Foreskin melanocyte (primary cell): ENCODE measurements at places on chromosomes 5 and 9.

GRCh38 chr9:73129941-73130685 is 21.6 kb upstream of the ANXA1 start:
- no peak for DNase-seq

DNA sequence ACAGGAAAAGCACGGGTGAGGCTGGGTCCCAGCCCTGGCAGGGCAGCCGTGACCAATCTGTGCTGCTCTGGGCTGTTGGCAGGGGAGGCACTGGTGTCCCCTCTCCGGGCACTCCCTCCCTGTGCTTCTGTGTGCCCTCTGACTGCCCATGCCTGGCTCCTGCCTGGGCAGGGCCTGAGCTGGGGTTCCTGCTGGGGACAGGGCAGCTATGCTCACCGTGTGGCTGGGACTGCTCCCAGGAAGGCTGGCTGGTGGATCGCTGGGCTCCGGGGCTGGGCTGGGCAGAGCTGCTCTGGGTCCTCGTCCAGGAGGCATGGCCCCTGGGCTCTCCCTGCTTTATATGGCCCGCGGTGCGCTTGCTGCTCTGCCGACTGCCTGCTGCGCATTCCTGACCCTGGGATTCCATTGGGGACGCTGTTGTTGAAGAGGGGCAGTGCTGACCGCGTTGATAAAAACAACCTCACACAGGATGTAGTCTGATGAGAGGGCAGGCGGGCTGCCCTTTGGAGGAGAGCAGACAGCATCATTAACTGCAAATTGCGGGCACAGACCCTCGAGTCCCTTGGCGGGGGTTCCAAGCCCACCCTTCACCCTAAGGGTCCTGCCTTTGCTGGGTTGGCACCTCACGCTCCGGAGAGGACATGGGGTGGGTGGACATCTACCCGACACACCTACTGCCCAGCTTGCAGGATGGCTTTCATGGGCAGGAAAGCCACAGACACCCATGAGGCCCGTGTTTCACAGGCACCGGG is 955 bp downstream of the QRFP start:
- no peak for DNase-seq

- DNase-seq: no peak
These were observed 7.3 kb downstream of the BRD3 start for GRCh38 chr9:134060546-134060945.

GRCh38 chr9:68492806-68493205 is 47.9 kb downstream of the TMEM252 start:
- DNase-seq: no peak

- no peak for DNase-seq
These were observed 93.0 kb upstream of the SLIT3 start for GRCh38 chr5:169393907-169394306.

GRCh38 chr9:32463500-32464293 is 62.3 kb downstream of the RIGI start:
- DNase-seq: no peak

DNA sequence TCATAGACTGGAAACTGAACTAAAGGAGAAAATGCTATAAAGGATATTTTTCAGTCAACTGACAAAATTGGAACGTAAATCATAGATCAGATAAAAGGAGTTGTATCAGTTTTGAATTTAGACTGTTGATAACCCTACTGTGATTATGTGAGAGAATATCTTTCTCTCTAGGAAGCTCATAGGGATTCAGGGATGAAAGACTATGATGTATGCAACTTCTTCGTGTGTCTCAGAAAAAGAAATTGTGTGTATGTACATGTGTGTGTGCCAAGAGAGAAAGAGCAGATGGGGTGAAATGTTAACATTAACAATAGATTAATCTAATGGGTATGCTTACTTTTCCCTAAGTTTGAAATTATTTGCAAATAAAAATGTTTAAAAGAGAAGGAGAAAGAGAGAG is 30.7 kb upstream of the C5orf58 start:
- no peak for DNase-seq

DNA sequence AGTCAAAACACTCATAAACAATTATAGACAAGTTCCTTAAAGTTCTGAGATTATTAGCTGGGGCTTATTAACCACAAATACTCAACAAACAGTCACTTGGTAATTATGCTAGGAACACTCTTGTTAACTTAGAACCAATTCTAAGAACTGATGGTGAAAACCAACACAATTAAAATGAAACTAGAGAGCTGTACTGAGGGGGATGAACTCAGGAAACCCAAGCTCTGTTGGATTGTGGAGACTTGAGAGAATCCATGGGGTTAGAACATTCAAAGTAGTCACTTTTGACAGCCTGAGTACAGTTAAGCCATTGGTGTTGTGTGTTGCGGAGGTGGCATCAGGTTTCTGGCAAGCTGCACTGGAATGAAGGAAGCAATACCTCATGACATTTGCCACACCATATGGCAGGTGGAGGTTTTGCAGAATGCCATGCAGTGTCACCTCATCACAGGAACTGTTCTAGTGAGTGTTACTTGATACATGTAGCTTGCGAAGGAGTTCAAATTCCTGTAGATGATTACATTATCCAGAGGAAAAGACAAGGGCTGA is 480.9 kb upstream of the CD180 start:
- no peak for DNase-seq

DNA sequence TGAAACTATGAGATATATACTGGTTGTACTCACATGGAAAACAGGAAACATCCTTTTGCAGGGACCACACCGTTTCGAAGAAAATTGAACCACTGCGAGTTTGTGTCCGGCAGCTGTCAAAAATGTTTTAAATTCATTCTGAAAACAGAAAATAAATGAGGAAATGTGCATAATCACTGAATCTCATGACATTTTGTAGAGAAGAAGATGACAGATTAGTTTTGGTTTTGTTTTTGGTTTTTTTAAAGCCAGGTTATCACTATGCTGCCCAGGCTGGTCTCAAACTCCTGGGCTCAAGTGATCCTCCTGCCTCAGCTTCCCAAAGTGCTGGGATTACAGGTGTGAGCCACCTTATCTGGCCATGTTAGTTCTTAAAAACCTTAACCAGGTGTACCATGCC is 3.5 kb downstream of the TXNDC8 start:
- DNase-seq: no peak

DNA sequence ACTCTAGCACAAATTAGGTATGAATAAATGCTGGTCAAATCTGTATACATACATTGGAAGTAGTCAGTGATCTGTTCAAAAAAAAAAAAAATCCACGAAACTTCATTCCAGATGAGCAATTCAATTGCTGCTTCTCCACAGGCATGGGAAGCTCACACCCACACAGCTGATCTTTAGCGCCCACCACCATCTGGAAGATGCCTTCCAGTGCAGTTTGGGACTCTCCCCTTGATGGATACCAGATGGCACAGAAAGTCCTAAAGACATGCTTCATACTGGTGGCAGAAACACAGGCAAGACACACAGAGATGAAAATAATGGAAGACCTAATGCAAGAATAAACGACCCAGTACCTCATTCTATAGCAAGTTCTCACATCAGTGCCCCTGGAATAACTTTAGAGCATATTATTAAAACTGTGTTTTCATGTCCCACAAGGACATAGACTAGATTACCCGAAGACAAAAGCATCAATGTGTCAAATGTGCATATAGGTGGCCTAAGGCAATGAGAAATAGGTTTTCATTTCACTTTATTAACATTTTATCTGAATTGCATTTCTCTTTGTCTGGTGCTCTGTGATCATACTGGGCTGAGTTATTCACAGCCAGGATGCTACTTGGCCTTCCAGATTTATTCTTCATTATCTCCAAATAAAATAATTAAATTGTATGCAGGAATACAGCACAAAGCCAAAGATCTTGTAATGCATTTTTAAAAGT is 135.4 kb upstream of the TAS2R1 start:
- DNase-seq: no peak

DNA sequence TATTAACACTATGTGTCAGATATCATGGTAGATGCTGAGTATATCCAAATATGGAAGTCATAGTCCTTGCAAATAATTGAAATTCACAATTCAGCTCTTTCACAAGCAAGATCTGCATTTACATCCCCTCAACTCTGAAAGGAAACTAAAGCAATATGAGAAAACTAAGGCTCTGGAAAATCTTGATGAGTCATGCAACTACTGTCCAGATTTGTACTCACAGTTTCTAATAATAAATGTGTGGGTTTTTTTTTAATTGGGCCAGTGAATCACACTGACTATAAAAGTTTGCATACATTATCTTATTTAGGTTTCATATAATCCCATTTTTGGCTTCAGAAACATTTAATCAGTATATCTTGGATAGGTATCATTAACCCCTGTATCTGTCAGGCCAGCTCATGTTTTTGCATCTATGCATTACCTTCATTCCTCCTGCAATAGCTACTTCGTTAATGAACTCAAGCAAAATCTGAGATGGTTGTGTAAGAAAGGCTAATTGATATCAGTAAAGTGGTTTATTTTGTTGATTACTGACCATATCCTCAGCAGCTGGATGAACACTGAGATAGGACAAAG is 58.7 kb upstream of the PRR16 start:
- peak; percentile 88 for DNase-seq

DNA sequence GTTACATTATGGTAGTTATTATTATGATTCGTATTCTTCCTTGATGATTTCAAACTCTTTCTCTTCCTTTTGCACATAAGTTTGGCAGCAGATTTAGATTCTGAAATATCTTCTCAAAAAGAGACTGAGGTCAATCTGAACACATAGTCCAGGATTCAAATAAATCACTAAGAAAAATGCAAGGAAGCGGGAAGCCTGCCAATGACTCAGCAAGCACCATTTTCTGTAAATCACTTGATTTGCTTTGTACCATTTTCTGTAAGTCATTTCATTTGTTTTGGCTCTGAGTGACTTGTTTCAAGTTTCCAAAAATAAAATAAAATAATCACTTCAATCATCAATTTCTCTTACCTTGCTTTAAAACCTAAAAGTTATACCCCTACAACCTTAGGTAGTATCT is 24.6 kb upstream of the GLIS3 start:
- no peak for DNase-seq

DNA sequence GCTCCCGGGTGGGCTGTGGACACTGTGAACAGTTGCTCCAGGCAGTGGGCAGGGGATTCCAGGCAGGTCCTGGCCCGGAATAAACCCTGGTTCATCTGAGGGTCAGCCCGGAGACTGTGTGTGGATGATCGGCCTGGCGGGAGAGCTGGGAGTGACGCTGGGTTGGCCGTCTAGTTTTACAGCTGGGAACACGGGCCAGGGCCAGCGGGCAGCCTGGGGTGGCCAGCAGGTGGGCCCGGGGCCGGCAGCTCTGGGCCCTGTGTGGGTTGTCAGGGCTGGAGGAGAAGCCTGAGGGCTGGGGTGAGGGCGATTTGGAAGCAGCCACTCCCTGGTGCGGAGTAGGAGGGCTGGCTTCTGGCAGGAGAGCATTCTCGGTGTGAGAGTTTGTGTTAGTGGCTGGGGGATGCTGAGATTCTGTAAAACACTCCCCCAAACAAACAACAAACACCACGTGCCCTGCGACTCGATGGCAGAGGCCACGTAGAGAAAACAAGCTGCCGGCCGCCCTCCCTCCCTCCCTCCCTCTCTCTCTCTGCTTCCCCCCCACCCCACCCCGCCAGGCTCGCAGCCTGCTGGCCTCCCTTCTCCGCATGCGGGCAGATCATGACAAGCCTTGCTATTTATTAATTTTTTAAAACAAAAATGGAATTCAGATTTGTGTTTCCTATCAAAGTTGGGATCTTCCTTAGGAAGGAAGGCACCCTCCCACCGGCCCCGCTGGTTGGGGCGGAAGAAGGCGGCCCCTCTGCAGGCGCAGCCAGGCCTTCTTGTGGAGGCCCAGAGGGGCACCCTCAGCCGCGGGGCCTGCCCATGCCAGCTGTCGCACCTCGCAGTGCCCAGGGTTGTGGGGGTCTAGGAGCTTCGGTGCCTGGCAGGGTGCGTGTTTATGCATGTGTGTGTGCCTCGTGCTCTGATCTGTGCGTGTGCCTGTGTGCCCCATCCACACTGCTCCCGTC is 49.5 kb downstream of the RXRA start:
- DNase-seq: no peak

DNA sequence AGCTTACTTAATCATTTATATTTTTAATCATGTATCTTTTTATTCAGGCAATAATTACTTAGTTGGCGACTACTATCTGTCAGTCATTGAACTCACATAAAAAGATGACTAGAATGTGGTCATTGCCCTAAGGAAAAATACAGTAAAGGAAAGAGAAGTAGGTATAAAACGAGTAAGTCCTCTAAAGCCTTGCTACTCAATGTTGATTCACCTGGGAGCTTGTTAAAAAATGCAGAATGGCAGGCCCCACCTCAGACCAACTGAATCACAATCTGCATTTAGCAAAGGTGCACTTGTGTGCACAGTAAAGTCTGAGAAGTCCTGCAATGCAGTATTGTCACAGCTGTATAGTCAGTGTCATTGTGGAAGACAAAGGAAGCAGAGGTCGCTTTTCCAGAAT is 592.4 kb downstream of the CSNK1G3 start:
- DNase-seq: no peak

GRCh38 chr9:116689486-116690032 is 2.5 kb downstream of the TRIM32 start:
- no peak for DNase-seq

GRCh38 chr5:132214491-132214890 is 13.2 kb downstream of the P4HA2 start:
- no peak for DNase-seq

- no peak for DNase-seq
These were observed 255.2 kb upstream of the TNC start for GRCh38 chr9:115373000-115373709.

DNA sequence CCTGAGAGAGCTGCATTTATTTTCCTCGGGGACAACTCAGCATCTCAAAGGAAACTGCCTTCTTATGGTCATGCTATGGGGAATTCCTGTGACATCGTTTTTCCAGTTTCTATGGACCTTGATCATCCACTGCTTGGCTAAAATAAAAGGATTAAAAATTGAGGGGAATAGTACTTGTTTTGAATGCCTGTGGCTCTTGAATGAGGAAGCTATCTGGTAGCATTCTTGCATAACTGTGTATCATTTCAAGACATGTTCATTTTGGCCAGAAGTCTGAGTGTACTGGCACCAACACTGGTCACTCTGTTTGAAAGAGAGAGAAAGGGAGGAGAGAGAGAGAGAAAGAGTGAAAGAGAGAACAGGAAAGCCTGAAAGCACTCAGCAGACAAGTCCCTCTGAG is 116.7 kb downstream of the DOCK2 start:
- DNase-seq: no peak

GRCh38 chr9:83583151-83584014 is 39.6 kb upstream of the IDNK start:
- peak; percentile 38 for DNase-seq

DNA sequence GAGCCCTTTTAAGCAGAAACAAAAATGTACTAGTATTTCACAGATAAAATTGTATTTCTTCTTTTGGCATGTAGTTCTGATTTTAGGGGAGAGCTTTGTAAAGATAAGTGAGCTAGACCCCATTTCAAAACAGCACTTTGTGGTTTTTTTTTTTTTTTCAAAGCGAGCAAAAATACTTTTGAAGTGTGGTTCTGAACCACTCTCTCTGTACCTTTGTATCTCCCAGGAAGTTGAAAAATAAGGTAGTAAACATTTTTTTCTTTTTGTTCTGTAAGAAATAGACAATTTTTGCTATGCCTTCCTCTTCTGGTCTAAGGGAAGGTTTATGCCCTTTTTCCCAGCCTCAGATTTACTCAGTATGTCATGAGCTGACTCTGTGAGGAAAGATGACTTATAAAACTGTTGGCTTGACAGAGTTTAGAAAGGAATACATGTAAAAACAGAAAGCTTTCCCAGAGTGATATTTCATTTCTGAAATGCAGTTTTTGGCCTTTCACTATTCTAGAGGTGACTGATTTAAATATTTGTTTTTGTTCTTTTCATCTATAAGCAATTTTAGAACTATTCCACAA is 12.5 kb downstream of the ERCC6L2 start:
- no peak for DNase-seq

- no peak for DNase-seq
These were observed 20.9 kb upstream of the OR5C1 start for GRCh38 chr9:122767817-122768216.
